ENCODE measurements at places on chromosomes 6 and 20.

DNA sequence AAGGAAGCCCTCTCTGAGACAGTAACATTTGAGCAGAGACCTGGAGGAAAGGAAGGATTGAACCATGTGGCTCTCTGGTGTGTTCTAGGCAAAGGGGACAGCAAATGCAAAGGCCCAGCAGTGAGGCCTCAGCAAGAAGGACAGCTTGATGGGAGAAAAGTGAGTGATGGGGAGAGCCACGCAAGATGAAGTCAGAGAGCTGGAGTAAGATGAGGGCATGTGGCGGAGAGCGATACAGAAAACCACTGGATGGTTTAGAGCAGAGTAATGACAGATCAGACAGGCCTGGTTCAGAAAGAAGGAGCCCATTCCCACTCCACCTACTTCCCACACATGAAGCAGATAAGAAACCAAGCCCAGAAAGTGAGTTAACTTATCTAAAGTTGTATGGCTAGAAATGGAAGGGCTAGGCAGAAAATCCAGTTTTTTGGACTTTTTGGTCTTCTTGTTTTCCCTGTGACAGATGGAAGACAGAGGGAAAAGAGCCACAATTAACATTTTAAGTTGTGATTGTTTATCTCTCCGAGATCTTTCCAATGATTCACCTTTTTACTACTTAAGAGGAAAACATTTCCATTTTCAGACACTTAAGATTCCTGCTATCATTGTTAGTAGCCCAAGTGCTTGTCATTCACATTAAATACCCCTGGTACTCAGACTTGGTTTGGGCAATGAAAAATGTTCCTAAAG is 723 bp upstream of the SNPH start:
- peak; percentile 10 for DNase-seq

DNA sequence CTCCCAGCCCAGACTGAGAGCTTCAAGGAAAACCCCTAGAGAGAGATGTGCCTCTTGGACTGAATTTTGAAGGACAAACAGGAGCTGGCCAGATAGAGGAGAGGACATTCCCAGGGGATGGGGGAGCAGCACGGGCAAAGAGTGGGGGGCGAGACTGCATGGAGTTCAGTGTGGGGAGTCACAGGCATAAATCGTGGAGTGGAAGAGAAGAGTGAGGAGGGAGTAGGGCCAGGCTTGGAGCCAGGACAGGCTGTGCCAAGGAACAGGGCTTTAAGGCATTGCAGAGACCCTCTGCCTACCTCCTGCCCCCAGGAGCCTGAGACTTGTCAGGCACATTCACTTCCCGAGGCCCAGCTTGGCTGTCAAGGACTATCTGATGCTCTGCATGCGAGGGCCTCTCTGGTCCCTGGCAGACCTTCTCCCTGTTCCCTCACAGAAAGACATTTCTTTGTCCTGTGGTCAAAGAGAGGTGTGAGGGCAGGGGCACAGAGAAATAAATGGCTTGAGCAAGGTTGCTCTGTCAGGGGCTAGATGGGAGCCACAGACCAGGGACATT is 5.2 kb upstream of the SLC22A7 start:
- no peak for DNase-seq

- no peak for DNase-seq
Measured at GRCh38 chr20:23568320-23568970, at the start of gene CST9L. Gene CST9L, minus strand, starts transcription at chr20:23568484. Its CDS starts 34 bp downstream, at chr20:23568450.

- DNase-seq: peak; percentile 4
Measured at GRCh38 chr6:63347599-63347998, 27.8 kb upstream of the LGSN start.

DNA sequence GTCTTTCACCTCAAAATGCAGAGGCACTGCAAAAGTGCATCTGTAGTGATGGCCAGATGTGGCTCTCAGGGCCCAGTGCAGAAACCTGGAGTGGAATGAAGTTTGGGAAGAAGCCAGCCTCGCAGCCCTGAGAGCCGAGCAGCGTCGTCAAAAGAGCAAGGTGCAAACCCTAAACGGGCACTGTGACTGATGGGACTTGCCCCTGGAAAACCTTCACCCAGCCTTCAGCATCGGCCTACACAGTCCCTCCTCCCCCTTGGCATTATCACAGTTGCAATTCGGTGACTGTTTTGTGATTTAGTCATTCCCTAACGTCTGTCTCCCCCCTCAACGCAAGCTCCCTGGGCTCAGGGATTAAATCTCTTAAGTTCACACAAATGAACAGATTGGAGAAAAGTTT is 38.6 kb downstream of the TAF4 start:
- DNase-seq: no peak

DNA sequence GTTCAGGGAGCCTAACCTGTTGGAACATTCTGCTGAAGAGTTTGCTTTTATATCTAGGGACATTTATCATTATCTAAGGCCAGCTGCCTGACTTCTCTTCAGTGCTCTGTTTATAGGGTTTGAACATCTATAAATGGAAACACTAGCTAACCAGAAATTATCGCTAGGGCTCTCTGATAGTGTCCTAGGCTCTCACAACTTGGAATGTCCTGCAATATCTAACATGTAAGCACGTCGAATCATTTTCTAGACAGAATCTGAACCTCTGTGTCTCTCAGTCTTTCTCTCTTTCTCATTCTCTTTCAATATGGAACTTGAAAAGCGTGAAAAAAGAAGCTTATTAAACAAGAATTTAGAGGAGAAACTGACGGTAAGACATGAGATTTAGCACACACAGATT is 92.5 kb upstream of the MLIP start:
- DNase-seq: no peak

DNA sequence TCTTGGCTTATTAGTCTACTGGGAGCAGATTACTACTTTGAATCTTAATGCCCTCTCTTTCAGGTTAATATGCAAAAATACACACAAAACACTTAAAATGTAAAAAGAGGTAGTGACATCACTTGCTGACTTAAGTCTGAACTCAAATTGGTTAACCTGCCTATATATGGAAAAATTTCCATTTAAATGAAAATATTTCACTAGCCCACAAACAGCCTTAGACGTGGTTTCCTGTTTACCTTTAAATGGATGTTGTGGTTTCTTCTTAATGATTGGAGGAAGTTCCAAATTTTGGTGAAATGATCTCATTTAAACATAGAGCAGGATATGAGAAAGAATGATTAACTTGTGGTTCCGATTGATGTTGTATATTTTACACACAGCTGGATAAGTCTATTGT is 553.7 kb downstream of the CD109 start:
- DNase-seq: no peak

- DNase-seq: no peak
Measured at GRCh38 chr6:733431-734219, 40.7 kb upstream of the EXOC2 start.

DNA sequence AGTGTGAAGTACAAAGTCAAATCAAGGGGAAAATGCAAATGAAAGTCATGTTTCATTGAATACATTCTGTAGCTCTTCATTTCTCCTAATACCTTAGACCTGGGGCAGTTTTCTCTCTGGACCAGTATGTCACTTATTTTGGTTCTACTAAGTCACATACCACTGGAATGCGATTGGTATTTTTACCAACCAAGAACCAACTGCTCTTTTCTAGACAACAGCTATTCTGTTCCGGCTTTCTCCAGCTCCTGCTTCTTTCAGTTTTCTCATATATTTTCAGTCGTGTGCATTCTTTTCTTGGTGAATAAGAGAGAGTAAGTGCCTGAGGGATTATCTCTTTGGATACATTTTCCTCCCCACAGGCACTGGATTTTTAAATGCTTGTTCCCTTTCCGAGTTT is 39.2 kb upstream of the SPACA1 start:
- DNase-seq: no peak

DNA sequence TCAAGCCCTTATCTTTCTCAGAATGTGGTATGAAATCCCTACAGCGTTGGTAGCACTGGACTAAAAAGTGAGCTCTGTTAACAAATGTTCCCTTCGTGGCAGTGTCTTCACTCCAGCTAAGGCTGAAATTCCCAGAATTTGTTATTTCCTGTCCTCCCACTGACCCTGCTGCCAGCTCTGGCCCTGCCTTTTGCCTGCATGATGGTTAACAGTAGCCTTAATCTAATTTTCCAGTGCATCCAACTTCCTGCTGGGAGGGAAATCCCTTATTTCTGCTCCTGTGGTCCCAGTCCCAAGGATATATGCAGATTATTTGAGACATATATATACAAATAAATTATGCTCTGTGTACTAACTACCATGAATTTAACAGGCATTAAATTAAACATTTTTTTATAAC is 157.2 kb upstream of the CARMIL1 start:
- no peak for DNase-seq

- DNase-seq: no peak
Measured at GRCh38 chr6:36384095-36384494, 3.4 kb downstream of the ETV7 start.

DNA sequence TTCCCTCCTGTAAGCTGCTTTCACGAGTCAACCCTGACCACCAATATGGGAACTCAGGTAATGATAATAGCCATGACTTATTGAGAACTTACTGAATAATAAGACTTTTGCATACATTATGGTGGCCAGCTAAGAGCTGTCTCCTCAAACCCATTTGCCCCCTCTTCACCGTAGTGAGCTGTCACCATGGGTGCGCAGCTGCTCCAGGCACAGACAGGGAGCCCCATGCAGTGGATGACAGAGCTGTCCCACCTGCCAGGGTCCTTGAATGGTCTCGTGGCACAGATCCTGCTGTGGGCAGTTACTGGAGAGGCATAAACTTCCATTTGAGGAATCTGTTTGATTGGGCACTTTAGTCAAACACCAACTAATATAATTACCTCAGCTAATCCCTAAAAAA is 1.9 kb downstream of the SLC22A16 start:
- no peak for DNase-seq

DNA sequence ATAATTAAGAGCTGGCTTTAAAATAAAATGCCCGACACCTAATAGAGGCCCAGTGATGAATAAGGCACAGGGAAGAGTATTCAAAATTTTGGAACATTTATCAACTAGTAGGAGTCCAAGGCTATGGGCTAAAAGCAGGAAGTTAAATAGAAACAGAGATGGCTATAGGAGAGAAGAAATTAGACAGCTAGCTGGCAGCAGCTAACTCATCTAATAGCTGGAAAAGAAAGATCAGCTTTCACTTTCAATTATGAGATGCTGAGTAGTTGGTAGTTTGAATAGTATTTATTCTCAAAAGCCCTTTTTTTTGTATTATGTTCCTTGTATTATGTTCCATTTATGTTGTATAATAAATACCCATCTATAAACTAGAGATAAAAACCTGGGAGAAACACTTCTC is 215.7 kb downstream of the SLC35F1 start:
- no peak for DNase-seq

DNA sequence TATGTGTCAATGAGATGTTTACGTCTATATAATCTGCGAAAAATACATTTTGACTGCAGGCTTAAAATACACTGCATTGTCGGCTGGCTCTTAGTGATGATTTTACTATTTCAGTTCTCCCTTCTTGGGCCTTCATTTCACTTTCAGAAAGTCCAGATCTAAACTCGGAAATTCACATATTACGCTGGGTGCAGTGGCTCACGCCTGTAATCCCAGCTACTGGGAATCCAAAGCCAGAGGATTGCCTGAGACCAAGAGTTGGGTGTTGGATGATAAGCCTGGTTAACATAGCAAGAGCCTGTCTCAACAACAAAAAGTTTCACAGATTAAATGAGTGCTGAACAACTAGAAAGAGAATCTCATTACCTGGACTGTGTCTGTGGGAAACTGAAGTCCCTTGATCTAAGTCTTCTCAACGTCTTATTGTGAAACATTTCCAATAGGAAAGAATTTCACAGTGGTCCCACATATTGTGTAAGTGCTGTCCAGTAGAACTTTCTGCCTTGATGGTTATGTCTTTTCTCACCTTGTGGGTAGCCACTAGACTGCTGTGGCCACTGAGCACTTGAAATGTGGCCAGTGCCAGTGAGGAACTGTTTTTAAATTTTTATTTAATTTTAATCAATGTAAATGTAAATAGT is 1.9 kb downstream of the GINM1 start:
- DNase-seq: no peak

DNA sequence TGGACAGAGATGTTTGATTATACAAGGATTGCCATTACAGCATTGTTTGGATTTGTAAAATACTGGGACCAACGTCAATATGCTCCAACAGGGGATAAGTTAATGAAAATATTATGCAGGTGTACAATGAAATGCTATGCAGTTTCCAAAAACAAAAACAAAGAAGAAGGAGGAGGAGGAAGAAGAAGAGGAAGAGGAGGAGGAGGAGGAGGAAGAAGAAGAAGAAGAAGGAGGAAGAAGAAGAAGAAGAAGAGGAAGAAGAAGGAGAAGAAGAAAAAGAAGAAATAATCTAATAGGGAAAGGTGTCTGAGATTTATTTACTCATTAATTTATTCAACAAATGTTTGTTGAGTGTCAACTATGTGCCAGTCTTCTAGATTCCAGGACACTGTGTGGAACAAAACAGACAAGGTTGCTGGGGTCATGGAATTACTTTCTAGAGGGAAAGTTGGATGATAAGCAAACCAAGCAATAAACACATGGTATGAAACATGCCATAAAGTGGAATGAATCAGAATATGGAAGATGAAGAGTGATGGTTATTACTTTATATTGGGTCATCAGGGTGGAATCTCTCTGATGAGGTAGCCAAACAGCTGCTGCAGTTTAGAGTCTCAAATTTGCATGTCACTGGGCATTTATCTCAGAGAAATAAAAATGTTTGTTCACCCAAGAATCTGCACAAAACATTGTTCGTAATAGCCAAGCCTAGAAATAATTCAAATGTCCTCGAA is 6.3 kb upstream of the TRIM27 start:
- DNase-seq: no peak

DNA sequence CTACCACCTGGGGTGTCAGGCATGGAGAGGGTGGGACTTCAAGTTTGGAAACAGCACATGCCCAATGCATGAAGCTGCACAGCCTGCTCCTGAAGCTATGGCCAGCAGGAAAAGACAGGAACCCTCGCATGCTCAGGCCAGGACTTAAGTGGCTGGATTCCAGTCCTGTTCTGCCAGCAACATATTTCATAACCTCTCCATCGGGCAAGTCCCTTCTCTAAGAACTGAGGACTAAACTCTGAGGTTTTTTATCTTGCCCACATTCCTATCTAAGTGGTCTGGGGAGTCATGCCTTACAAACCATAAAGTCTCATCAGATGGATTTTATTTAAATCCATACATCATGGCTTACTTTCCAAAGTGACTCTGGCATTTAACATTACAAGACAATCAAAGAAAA is 27.5 kb upstream of the AGPAT4 start:
- DNase-seq: no peak

DNA sequence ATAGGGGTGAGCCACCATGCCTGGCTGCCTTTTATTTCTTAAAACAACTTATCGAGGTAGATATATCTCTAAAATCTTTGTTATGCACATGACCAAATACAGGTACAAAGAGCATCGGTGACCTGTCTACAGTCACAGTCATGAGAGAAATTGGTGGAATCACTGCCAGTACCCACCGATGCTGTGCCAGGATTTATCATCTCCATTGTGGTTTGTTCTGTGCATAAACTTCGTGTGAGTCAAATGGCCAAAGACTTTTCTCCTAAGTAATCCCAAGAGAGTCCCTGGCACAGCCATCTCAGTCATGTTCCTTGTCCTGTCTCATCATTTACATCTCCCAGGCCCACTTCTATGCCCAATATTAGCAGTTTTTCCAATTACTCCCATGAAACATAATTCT is 9.0 kb downstream of the GSTA3 start:
- no peak for DNase-seq
